Stimulated activated CD4-positive, alpha-beta T cell treated with anti-CD3 and anti-CD28 coated beads, Interleukin-15, amount 100 ng/mL, for 1 hour (primary cell): ENCODE measurements at places on chromosomes 11 and 22.

DNA sequence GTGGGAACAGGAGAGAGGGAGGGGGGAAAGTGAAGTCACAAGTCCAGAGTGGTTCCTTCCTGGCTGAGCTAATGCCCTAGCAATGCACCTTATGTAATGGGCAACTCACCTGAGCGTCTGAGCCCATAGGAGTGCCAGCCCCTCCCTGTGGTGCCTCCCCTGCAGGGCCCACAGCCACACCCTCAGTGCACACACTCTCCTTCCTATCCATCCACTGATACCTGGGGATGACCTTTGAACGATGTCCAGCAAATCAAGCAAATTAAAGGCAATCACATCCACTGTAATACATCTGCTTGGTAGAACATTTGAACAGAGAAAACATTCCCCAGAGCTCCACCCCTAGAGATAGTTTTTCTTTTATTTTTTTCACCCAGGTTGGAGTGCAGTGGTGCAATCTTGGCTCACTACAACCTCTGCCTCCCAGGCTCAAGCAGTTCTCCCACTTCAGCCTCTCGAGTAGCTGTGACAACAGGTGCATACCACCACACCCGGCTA lies 19.6 kb upstream of the MICAL2 start:
- DNase-seq, result no peak

DNA sequence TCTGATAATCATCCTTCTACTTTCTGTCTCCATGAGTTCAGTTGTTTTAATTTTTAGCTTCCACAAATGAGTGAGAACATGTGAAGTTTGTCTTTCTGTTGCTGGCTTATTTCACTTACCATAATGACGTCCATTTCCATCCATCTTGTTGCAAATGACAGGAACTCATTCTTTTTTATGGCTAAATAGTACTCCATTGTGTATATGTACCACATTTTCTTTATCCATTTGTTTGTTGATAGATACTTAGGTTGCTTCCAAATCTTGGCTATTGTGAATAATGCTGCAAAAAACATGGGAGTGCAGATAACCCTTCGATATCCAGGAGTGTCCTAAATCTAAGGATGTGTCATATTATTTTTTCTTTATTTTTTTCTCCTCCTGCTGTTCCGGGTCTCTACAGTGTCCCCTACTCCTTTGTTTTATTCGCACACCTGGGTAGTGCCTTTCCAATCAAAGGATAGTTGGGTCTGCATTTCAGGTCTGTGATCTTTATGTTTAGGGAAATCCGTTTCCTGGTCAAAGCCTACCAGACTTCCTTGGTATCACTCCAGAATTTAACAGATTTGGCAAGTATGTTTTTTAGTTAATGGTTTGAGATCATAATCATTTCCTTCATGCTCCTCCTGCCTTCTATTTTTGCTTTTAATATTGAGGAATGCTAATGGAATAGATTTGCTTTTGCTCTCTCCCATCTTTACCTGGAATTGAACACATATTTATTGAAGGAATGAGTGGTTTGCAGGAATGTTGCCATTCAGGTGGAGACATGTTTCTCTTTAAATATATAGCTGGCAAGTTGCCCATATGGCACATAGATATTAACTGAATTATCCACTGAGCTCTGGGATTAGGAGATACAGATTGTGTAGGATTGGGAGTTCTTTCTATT lies 53.7 kb downstream of the ARHGEF12 start:
- DNase-seq, result no peak

GRCh38 chr11:22130462-22131053 lies 62.3 kb upstream of the ANO5 start:
- DNase-seq, result no peak

- DNase-seq, result no peak
These were observed 988 bp downstream of the RPS3 start for GRCh38 chr11:75400146-75400865.

GRCh38 chr22:41203118-41203517 lies 2.0 kb upstream of the L3MBTL2 start:
- no peak for DNase-seq

- no peak for DNase-seq
These were observed 62.7 kb downstream of the DBX1 start for GRCh38 chr11:20097319-20098221.

- DNase-seq, result no peak
These were observed 19.3 kb upstream of the GLYATL1 start for GRCh38 chr11:58919980-58920379.

DNA sequence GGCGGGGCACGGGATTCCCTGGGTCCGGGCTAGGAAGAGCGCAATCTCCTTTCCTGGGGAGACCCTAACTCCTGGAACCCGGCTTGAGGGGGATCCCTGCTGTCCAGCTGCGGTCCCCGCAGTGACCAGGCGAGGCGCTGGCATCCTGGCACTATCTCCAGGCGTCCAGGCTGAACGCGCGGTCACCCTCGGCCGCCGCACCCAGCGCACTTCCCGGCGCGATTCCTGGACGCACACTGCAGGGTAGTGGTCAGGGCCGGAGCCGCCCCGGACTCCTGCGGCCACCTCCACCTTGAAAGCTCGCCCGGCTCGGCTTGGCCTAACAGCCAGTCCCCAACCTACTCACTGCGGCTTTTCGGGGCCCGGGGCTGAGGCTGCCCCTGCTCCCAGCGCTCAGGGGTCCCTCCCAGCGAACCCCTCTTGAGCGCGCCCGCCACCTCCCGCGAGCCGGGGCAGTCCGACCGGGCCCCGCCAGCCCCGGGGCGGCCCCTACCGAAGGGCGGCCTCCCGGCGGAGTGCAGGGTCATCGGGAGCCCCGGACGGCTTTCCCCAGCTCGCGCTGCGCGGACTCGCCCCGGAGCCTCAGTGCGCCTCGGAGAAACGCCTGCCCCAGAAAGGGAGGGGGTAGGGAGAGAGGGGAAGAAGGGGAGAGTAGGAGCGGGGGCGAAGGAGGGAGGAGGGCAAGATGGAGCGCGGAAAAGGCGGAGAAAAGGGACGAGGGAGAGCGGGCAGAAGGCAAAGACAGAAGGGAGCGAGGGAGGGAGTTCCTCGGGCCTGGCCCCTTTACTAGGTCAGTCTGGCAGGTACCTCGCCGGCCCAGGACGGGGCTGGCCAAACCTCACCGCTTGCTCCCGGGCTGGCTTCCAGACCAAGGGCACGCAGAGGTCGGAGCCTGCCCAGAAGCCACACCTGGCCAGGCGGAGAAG lies 1.0 kb downstream of the POU2AF3 start:
- DNase-seq, result no peak

GRCh38 chr11:115606498-115607220 lies 102.4 kb upstream of the CADM1 start:
- no peak for DNase-seq

GRCh38 chr22:38698407-38699094 lies 2.2 kb downstream of the JOSD1 start:
- no peak for DNase-seq

DNA sequence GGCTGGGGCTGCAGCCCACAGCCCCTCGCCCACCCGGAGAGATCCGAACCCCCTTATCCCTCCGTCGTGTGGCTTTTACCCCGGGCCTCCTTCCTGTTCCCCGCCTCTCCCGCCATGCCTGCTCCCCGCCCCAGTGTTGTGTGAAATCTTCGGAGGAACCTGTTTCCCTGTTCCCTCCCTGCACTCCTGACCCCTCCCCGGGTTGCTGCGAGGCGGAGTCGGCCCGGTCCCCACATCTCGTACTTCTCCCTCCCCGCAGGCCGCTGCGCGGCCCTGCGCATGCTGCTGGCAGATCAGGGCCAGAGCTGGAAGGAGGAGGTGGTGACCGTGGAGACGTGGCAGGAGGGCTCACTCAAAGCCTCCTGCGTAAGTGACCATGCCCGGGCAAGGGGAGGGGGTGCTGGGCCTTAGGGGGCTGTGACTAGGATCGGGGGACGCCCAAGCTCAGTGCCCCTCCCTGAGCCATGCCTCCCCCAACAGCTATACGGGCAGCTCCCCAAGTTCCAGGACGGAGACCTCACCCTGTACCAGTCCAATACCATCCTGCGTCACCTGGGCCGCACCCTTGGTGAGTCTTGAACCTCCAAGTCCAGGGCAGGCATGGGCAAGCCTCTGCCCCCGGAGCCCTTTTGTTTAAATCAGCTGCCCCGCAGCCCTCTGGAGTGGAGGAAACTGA lies 731 bp downstream of the GSTP1 start:
- DNase-seq, result no peak

GRCh38 chr11:17590463-17590862 lies 43.4 kb downstream of the OTOG start:
- DNase-seq, result no peak

GRCh38 chr11:64638018-64638665 lies 47.1 kb downstream of the SLC22A12 start:
- DNase-seq, result no peak

GRCh38 chr11:132590986-132591385 lies 941.3 kb downstream of the OPCML start:
- DNase-seq, result no peak

DNA sequence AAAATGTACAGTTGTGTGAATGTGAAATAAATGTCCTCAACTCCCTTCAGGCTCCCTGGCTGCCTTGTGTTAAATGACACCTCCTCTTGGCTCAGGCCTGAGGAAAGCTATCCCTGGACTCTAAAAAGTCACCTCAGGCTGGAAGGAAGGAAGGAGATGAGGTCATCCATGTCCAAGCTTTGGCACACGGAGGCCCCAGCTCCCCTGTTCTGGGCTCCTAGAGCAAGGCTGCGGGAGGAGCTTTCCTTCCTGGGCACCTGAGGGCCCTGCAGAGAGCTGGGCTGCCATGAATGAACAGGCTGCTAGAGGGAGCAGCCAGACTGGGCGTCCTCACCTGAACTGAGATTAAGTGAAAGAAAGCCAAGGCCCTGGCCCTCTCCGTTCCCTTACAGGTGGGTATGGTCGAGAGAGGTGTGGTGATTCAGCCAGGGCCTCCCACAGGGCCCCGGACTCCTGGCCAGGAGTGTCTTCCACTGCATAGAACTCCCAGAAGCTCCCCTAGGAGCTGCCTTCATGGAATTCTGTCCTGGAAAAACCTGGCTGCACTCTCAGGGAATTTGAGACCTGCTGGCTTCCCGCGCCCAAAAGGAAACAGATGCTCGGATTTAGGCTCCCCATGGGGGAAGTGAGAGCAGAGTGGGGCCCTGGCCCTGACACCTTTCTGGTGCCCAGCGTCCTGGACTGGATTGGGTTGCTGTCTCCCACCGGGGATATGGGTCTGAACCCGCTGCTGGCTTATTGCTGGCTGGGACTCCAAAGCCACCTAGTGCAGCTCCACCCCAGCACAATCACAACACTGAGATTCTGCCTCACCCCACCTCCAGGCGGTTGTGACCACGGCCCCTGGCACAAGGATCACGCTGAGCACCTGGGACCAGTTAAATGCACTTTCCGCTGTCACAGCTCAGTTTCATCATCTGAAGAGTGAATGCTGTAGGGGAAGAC lies 22.2 kb downstream of the MYBPC3 start:
- DNase-seq, result no peak

- DNase-seq, result no peak
These were observed 54.0 kb downstream of the PLEKHA7 start for GRCh38 chr11:16960250-16960649.

DNA sequence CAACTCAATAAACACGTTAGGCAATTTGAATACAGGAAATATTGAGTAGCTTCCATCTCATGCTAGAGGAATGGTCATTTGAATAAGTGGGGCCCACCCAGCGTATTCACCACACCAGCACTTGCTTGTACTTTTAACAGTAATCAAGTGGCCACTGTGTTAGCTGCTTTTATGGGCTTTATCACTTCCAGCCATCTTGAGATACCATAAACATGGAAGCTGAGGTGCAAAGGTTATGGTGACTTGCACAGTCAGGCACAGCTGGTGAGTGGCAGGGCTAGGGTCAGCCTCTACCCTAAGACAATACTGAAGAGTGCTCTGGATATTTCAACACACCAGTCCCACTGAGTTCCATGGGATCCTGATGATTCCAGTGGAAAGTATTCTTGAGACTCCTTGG lies 6.7 kb downstream of the JOSD1 start:
- no peak for DNase-seq

DNA sequence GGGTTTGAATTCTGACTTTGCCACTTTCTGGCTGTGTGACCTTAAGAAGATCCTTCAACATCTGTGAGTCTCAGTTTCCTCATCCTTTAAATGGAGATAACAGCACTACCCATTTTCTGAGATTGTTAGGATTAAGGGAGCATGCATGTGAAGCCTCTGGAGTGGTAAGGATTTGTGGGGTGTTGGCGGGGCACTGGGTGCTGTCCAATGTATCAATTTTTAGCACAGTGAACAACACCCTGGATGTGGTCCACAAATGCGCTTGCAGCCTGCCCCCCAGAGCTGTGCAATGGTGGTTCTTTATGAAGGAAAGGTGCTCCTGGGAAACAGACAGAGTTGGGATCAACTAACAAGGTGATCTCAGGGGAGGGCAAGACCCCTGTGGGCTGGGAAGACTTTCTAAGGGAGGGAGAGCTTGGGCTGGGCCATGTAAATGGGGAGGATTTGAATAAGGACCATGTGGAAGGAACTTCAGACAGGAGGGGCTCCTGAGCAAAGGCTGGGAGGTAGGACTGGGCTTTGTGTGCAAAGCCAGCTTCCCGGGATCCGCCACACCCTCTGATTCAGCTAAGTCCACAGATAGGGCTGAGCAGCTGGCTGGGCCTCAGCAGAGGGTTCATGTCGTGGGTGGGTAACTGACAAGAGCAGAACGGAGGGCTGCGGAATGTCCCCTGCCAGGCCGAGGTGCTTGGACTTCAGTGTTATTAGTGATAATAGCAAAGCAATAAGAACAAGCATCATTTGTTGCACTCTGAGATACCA lies 22.7 kb upstream of the RASD2 start:
- no peak for DNase-seq

DNA sequence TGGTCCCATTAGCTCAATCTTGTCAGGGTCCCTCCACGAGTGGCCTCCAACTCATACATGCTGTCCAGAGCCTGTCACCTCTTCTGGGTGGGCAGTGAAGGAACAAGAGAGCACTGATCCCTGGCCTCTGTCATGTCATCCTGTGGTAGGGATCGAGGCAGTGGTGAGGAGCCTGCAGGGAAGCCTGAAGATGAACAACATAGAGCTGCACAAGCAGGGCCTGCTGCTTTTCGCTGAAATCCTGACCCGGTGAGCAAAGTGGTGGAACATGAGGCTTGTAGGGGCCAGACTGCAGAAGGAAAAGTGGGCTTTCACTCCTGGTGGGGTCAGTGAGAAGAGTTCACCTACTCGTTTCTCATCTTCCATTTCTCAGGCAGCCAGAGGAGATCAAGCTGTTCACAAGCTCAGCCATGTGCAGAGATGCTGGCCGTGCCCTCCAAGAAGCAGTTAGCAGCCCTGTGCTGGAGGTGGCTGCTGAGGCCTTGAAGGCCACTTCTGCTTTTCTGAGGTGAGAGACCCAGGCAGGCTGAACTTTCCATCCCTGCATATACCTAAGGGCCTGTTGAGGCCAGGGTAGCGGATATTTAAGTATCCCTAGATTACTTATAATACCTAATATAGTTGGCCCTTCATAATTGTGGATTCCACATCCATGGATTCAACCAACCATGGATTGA lies 32.9 kb downstream of the MEI1 start:
- DNase-seq, result no peak

- no peak for DNase-seq
These were observed 671.7 kb downstream of the BRD1 start for GRCh38 chr22:49155770-49156580.
